ENCODE measurements at places on chromosomes 13 and 19.

- DNase-seq: no peak
Observed at GRCh38 chr19:55591555-55591954, 7.8 kb downstream of the FIZ1 start.

GRCh38 chr19:17079710-17080439, 4.3 kb downstream of the MYO9B start:
- DNase-seq: no peak

DNA sequence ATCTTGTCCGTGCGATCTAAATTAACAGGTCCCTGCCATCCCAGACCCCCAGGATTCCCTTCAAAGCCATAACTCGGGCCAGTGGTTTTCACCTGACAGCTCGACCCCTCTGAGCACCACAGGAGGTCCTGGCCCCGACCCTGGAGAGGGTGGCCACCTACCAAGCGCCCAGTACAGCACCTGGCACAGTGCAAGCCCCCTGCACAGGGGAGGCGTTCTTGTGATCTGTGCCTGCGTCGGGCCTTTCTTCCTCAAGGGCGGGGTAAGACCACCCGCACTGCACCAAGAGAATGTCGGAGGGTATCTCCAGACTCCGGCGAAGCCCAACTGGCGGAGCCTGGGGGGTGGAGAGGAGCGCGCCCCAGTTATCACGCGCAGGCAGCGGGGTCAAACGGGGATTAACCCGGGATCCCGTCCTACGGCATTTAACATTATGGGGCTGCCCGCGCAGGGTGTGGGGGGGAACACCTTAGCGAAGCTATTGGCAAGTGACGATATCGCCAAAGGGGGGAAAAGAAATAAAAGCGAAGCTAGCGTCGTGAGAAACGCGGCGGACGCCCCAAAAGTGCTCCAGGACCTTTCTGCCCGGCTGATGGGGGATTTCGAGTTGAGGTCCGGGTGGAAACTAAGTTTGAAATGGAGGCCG, 1.3 kb upstream of the HNRNPL start:
- DNase-seq: no peak

DNA sequence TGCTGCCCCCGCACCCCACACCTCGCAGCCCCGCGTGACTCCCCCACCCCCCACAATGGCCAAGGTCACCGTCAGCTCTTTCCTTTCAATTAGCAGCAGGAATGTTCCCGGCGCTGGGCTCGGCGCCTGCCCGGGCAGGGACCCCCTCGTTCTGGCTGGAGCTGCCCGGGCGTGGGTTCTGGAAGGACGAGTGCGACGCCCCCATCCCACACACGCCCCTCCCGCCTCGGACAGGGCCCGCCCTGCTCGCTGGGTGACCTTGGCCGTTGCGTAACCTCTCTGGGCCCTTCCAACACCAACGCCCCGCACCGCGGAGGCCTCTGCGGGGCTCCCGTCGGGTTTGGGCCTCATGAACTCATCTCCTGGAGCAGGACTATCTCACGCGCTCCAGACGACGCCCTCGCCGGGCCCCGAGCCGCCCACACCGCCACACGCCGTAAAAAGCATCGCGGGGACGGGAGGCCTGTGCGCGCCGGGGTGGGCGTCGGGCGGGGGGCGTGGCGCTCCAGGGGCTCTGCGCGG, 10.3 kb downstream of the PALM start:
- no peak for DNase-seq

DNA sequence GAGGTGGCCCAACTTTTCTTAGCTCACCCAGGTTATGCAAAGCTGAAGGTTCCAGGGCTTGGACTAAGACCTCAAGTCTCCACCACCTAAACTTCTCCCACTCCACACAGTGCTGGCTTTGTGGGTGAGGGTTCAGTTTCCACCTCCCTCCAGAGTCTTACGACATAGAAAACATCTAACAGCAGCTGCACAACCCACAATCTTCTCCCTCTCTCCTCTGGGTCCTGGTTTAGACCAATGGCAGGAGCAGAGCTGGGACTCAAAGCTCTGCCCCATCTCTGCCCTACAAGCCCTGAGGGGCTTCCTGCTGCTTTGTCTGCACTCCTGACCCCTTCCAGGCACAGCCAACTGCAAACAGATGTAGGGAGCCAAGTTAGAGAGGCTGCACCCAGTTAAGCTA, 16.0 kb downstream of the IRGC start:
- DNase-seq: no peak

DNA sequence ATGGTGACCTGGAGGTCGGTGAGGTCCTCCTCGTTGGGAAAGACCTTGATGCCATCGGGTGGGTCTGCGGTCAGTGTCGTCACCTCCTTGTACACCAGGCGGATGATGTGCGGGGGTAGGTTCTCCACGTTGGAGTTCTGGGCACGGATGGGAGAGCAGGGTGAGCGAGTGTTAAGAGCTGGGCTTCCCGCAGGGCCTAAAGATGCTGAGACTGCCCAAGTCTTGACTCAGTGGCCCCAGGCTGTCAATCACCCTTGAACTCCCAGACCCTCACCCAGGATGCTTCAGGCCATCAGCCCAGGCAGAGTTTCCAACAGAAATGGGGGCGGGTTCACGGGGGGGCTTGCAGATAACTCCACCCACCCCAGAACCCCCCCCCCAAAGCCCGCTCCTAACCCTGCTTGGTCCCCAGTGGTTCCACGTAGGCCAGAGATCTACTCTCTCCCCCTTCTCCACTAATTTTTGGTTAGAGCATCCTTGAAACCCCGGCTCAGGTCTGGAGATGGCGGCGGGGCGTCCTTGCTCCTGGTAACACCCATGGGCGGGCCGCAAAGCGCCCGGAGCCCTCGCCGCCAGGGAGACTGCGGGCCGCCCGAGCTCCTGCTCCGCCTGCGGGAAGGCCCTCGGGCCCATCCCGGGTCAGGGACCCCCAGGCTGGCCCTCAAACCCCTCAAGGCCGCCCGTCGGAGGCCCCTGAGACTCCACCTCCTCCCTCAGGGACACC, 600 bp downstream of the UBE2S start:
- no peak for DNase-seq

DNA sequence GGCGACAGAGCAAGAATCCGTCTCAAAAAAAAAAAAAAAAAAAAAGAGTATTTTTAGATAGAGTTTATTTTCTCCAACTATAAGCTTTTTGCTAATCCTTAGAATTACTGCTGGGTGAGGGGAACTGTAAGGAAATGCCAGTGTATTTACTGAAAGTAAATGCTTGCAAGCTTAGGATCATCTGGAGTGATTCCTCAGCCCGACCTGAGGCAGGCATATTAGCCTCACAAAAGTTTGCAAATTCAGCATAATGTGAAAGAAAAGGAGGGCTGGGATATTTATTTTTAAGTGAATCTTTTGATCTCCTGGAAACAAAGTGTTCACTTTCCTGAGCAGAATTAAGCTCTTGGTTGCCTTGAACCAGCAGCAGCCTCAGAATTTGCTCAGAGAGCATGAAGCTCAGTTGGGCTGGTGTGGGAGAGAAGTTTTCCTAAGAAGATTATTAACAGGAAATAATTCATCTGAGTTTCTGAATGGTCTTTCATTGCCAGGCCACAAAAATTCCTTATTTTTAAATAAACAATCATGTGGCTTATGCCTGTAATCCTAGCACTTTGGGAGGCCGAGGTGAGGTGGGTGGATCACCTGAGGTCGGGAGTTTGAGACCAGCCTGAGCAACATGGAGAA, 24.7 kb upstream of the SPATA13 start:
- no peak for DNase-seq

DNA sequence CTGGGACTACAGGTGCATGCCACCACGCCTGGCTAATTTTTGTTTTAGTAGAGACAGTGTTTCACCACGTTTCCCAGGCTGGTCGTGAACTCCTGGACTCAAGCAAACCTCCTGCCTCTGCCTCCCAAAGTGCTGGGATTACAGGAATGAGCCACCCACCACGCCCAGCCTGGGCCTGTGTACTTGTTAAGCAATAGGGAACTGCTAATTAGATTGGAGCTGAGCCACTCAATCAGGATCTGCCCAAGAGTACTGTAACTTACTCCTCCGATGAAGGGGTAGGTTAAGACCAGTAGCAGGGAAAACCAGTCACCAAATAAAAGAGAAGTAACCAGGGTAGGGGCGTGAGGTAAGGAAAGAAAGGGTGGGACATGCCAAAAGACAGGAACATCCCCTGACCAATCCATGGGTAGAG, 2.3 kb downstream of the DDX39A start:
- no peak for DNase-seq

GRCh38 chr13:78816154-78816553, 157.2 kb upstream of the OBI1 start:
- no peak for DNase-seq

- DNase-seq: no peak
Observed at GRCh38 chr13:46575818-46576221, 22.9 kb downstream of the LRCH1 start.
